ENCODE measurements at places on chromosomes 7 and 10.

DNA sequence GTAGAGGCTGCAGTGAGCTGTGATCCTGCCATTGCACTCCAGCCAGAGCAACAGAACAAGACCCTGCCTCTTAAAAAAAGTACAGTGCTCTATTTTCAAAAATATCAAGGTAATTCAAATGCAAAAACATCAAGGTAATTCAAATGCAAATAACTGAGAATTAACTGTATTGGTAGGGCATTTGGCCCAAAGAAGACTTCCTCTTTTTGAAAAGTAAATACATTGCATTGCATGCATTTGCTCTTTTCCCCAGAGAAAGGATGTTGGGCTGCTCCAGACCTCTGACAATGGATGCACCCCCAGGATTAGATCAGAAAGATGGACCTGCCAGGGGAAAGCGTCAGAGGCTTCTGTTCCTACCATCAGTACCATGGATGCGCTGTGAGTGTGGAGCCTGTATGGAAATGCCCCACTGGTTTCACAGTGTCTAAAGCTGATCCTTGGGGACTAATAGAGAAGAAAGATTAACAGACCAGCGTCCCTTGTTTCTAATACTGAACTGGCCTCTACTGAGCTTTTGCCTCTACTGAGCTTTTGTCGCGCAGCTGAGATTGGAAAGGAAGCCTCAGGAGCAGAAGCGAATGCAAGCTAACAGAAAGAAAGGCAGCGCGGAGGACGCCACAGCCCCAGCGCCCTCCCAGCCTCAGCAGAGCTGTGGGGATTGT is 93.5 kb upstream of the LYZL2 start:
- DNase-seq: no peak

DNA sequence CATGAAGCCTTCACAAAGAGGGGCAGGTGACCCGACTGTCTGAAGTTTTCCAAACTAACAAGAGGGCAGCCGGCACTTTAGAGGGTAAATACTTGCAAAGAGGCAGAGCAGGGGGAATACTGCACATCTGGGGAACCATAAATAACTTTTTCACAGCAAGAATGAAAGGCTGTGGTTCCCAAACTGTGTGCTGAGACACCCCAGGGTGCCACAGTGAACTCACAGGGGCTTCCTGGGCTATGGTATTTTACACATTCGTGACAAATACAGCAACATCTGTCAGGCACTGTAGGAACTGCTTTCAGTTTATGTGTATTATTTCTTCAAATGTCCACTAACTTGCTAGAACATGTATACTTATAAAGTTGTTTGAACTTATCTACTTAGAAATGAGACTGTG is 67.2 kb downstream of the TBXAS1 start:
- no peak for DNase-seq

DNA sequence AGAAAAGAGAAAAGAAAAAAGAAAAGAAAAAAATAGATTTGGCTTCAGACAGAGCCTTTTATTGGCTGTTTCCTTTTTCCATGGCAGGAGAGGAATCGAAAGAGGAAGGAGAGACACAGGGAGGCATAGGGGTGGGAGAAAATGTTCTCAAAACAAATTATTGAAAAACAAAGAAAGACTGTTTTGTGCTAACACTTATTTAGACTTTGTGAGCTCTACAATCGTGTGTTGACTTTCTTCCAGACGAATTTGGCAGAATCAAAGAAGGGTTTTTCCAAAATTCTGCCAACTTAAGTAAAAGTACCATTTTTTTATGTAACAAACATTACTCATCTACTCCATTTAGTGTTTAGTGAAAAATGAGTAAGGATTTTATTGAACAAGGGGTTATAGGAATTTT is 982.2 kb downstream of the REEP3 start:
- DNase-seq: no peak

DNA sequence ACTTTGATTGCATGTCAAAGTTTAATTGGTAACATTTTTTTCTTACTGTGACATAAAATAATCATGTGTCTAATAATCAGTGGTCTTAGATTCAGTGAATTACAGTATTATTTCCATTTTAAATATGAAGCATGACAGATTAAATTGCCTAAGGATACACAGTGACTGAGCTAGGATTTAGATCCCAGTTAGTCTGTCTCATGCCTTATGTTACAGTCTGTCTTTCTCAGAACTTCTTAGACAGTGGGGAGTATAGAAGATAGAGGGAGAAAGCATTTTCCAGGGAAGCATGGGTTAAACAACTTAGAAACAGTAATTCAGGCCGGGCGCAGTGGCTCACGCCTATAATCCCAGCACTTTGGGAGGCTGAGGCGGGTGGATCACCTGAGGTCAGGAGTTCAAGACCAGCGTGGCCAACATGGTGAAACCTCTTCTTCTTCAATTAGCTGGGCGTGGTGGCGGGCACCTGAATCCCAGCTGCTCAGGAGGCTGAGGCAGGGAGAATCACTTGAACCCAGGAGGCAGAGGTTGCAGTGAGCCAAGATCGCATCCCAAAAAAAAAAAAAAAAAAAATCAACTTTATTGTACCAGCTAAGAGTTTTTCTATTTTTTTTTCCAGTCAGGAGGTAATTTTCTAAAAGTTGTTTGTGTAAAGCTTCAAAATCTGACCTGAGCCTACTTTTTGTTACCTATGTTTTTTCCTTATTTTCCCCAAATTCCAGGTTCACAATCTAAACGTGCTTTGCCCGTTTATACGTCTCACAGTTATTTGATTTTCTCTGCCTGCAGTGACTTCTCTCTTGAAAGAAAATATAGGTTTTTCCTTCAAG is 3.3 kb downstream of the CASD1 start:
- no peak for DNase-seq

DNA sequence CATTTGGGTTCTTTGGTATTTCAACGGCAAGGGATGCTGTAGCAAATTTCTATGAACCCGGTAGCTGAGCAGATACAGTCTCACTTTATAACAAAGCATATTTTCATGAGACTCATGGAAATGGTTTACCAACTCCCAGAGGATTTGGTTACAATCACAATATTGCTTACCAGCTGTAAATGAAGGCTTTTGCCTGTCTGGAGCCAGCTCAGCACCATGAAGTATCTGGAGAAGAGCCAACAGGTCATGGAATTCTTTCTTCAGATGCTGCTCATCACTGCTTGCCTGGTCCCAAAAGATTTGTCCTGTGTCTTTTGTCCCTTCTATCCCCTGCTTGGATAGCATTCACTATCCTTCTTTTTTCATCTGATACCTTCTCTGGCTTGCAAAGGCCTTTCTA is 316.9 kb upstream of the PHYHIPL start:
- no peak for DNase-seq

DNA sequence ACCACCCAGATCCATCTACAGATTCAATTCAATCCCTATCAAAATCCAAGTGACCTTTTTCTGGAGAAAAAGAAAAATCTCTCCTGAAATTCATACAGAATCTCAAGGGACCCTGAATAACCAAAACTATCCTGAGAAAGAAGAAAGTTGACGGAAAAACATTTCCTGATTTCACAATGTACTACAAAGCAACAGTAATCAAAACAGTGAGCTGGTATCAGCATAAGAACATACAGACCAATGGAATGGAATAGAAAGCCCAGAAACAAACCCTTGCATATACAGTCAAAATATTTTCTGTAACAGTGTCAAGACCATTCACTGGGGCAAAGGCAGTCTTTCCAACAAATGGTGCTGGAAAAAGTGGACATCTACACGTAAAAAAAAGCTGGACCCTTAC is 89.9 kb downstream of the JMJD1C start:
- no peak for DNase-seq

Data from kidney glomerular epithelial cell (primary cell).